ENCODE measurements at places on chromosomes 7 and 10.

DNA sequence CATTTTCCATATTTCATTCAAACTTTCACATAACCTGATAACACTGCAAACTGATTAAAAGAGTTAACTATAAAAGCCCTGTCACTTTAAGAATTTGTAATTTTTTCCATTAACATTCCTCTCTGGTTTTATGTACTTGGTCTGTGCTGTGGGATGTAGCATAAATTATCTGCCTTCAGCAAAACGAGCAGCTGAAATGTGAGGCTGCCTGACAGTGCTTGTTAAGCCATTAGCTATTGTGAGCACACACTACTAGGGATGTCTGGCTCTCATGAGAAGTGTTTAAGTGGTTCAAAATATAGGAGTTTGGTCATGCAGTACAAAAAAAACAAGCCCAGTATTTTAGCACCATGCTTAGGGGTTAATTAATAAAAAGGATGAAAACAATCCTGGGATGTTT lies 63.0 kb downstream of the HOXA1 start:
- no peak for DNase-seq

DNA sequence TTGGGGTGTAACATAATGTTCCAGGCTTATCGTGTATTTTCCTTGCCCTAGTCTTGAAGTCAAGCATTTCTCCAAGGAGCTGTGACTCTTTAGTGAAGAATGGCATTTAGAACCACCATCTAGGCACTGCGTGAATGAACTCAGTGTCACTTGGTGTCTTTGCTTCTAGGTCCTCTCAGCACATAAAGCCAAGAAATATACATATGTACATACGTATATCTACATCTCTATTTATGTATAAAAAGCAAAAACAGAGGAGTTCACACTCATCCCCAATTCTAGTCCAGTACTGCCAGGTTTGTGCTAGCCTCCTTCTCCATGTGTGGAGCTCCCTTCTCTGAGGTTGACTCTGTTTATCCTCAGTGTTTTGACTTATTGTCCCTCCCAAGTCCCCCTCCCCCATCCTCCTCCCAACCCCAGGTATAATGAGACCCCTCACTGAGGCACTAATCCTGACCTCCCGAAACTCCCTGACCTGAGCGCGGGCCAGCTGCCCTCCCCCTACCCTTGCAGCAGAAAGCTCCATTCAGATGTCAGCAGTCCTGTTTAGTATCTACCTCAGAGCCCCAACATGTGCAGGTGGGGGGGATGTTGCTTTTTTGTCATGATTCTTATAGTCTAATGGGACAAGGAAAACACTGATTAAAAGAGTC lies 61.5 kb downstream of the GDI2 start:
- DNase-seq: no peak

GRCh38 chr10:95503001-95503400 lies 58.2 kb downstream of the SORBS1 start:
- DNase-seq: no peak

GRCh38 chr10:43237128-43237527 lies 29.7 kb downstream of the RASGEF1A start:
- peak; percentile 0 for DNase-seq

GRCh38 chr10:7085913-7086589 lies 324.8 kb downstream of the SFMBT2 start:
- DNase-seq: no peak

GRCh38 chr10:87538092-87539015 lies 33.7 kb downstream of the MINPP1 start:
- no peak for DNase-seq

DNA sequence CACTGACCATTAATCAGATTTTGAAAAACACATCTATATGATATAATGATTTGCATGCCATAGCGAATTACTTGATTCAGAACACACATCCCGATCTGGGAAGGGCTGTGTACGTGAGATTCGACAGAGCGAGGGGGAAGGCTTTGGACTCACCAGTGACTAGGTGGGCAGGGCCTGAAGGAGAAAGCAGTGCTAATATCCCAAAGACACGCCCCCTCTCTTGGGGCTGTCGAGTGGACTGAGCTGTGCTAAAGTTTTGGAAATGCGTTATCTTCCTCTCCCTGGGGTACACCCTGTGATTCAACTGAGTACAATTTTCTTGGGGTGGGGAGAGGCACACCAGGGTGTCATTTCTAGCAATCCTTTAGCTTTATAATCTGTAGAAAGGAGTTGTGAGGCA lies 1.8 kb downstream of the LRRC17 start:
- no peak for DNase-seq

- DNase-seq: no peak
Observed at GRCh38 chr10:64275774-64276173, 754.6 kb downstream of the REEP3 start.

DNA sequence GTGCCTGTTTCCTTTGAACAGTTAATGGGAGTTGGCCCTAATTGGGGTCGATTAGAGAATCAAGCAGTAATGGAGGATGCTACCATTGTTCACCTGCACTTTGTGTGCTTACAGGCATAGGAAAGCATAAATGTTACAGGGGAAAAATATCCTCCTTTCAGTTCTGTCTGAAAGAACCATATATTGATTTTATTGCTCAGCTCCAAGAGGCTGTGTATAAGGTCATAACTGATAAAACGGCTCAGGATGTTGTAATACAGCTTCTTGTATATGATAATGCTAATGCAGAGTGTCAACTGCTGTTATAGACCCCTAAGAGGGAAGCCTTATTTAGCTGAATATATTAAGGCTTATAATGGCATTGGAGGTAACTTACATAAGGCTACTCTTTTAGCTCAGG lies 32.9 kb upstream of the AKR1C2 start:
- DNase-seq: no peak

- DNase-seq: no peak
Observed at GRCh38 chr7:27107391-27108381, 5.2 kb upstream of the HOXA2 start.

- peak; percentile 70 for DNase-seq
Observed at GRCh38 chr7:105677817-105678573, 96.7 kb upstream of the EFCAB10 start.

DNA sequence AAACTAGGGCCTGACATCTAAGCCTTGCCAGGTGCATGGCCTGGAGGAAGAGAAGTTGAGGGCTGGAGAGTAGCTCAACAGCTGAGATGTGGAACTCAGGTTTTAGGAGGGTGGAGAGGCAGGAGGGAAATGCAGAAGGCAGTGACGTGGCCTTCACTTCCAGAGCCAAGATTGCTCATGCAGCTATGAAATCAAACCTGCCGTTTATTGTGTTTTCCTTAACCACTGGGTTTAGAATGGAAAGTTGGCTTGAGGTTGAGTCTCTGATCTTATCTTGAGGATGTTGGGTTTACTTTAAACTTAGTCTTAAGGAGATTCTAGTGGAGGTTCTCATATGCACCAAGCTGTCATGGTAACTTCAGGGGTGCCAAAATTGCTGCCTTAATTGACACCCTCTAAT lies 178.6 kb downstream of the SORCS3 start:
- DNase-seq: no peak

All from activated CD4-positive, alpha-beta T cell treated with anti-CD3 and anti-CD28 coated beads for 48 hours (primary cell).